ENCODE measurements at places on chromosomes 2 and 18. TPM values are rescaled to one million over a fixed set of nuclear protein-coding genes. Genes with fewer than 3 reads are reported as not detected.

Gene LYG1
- 0.37 TPM for total RNA-seq

DNA sequence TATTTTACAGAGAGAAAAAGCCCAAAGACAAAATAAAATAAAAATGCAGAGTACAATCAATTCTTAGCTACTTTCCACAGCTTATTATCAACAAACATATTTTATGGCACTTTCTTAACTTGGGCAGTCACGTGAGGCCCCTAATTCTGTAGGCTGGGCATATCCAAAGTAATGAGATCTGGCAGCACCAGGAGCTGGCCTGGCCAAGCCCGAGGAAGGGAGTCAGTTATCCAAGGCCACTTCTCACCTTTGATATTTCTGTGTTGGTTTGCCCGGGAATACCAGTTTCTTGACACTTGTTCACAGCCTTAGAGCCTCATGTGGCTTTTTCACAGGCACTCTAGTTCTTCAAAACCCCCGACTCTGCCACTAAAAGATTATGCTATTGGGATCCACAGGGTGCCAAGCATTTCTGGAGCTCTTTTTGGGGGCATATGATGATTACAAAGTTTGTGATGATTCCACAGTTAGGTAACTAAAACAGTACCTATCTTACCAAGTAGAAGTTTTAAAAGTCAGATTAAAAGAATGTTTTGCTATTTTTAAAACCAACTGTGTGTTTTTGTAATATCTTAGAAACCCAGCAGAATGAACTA, 90.4 kb downstream of the MEP1B start:
- H3K4me1 ChIP-seq: no peaks in the 10 kb centered on the region
- H3K36me3 ChIP-seq: no peaks in the 10 kb centered on the region
- H3K4me3 ChIP-seq: no peak overlapping the region
- no peak overlapping the region for H3K27ac ChIP-seq

DNA sequence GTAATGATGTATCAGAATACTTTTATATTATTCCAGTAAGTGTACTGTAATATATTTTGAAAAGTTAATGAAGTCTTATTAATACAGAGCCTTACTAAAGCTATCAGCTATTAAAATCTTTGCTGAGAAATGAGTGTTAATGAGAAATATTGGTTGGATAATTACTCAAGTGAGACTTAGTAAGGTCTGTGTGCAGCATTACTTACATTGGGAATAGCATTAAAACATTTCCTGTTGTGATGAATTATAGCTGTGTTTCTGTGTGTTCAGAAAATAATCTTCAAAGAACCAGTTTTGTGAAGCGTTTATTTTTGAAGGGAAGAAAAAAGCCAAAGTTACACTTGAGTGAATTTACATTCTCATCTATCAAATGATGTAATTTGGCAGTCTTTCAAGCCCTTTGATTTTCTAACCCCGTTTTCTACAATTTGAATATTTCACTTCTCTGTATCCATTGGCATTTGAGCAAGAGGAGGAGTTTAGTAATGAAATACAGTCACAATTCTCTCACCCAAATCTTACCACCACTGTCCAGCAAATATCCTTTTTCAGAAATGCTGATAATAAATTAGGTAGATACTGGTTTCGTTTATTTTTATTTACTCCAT, 123.5 kb upstream of the BOD1L2 start:
- no peak overlapping the region for H3K4me3 ChIP-seq
- no peak for DNase-seq
- H3K27ac ChIP-seq: no peak overlapping the region
- H3K27me3 ChIP-seq: no peaks in the 10 kb centered on the region

- H3K27me3 ChIP-seq: no peaks in the 10 kb centered on the region
- H3K36me3 ChIP-seq: no peaks in the 10 kb centered on the region
- no peak overlapping the region for H3K27ac ChIP-seq
- H3K4me1 ChIP-seq: peaks cover 18% of the 10 kb centered on the region
- no peak for DNase-seq
Observed at GRCh38 chr2:43133708-43134570, 92.5 kb downstream of the ZFP36L2 start.

Data from SJSA1 (cell line).